Activated T-cell treated with anti-CD3 and anti-CD28 coated beads, Interleukin-2, amount 50 U/mL, for 72 hours (primary cell): ENCODE measurements at places on chromosomes 16 and 17. TPM values are rescaled to one million over a fixed set of nuclear protein-coding genes. Genes with fewer than 3 reads are reported as not detected.

APOBR gene
- 3.2 TPM for total RNA-seq

KRT20 gene
- not detected for total RNA-seq

CCL1 gene
- total RNA-seq: not detected

SCGB1C2 gene
- not detected for total RNA-seq

CHST4 gene
- total RNA-seq: not detected

MRPL38 gene
- 117 TPM for total RNA-seq

NQO1 gene
- total RNA-seq: 10.8 TPM

EPX gene
- not detected for total RNA-seq

TNFRSF13B gene
- not detected for total RNA-seq

- peaks cover 7% of the 10 kb centered on the region for H3K27me3 ChIP-seq
- H3K4me1 ChIP-seq: peaks cover 10% of the 10 kb centered on the region
- H3K27ac ChIP-seq: no peak overlapping the region
- DNase-seq: no peak
Measured at GRCh38 chr16:23368469-23368868, 66.4 kb downstream of the SCNN1B start.

DNA sequence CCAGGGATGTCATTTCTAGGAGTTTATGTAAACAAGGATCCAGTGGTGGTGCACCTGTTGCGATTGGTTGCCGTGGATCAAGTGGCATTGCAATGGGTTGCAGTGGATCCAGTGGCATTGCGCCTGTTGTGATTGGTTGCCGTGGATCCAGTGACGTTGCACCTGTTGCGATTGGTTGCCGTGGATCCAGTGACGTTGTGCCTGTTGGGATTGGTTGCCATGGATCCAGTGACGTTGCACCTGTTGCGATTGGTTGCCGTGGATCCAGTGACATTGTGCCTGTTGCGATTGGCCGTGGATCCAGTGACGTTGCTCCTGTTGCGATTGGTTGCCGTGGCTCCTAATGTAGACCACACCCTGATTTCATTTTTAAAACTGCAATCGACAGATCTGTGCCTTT lies 56.2 kb upstream of the CRISPLD2 start:
- peaks cover 21% of the 10 kb centered on the region for H3K36me3 ChIP-seq
- no peak overlapping the region for H3K4me3 ChIP-seq
- no peak overlapping the region for H3K27ac ChIP-seq
- no peaks in the 10 kb centered on the region for H3K27me3 ChIP-seq
- peaks cover 64% of the 10 kb centered on the region for H3K4me1 ChIP-seq

GRCh38 chr16:1460602-1461138 lies 14.2 kb downstream of the CLCN7 start:
- H3K4me1 ChIP-seq: peaks cover 7% of the 10 kb centered on the region
- no peak overlapping the region for H3K4me3 ChIP-seq
- no peak overlapping the region for H3K27ac ChIP-seq
- no peaks in the 10 kb centered on the region for H3K36me3 ChIP-seq

- DNase-seq: no peak
- H3K4me1 ChIP-seq: peaks cover under 1% of the 10 kb centered on the region
- no peak overlapping the region for H3K4me3 ChIP-seq
- no peak overlapping the region for H3K27ac ChIP-seq
- H3K36me3 ChIP-seq: no peaks in the 10 kb centered on the region
- H3K27me3 ChIP-seq: no peaks in the 10 kb centered on the region
Measured at GRCh38 chr17:56744721-56745120, 89.0 kb downstream of the C17orf67 start.

DNA sequence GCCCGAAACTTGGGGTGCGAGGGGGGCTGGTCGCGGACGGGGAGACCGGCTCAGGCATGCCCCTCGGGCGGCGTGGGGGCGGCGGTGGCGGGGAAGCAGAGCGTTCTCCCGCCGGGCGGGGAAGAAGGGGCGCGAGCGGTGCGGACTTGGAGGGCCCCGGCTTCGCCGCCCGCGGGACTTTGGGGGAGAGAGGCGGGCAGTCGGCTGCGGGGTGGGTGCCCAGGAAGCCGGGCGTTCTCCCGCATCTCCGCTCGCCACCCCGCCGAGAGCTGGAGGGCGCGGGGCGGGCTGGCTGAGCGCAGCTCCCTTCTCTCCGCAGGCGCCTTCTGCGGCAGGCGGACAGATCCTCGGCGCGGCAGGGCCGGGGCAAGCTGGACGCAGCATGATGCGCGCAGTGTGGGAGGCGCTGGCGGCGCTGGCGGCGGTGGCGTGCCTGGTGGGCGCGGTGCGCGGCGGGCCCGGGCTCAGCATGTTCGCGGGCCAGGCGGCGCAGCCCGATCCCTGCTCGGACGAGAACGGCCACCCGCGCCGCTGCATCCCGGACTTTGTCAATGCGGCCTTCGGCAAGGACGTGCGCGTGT lies 772 bp downstream of the NTN1 start:
- H3K4me1 ChIP-seq: peaks cover 6% of the 10 kb centered on the region
- H3K36me3 ChIP-seq: no peaks in the 10 kb centered on the region
- peaks cover 60% of the 10 kb centered on the region for H3K27me3 ChIP-seq

DNA sequence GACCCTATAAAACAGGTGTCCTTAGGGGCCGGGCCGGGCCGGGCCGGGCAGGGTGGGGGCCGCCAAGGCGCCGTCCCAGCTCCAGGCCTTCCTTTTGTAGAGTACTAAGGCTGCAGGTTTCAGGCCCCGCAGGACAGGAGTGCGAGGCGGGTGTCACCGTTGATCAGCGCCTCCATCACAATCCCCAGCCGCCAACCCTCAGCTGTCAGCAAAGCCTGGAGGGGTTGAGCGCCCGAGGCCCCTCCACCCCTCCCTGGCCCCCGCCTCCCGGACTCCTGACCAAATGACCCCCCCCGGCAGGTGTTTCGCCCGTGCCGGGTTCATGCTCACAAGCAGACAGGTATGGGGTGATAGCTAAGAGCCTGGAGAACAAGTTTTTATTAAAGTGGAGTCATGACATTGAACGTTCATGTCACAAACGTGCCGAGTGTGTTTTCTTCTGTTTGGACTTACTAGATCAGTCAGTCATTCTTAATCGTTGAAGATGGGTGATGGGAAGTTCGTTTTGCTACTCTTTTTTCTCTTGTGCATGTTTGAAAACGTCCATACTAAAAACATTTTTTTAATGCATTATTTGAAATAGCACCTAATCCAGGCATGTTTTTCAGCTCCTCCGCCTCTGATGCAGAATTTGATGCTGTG lies 534 bp downstream of the ARL2BP start:
- no peak for DNase-seq
- H3K27me3 ChIP-seq: no peaks in the 10 kb centered on the region
- peak overlapping the region; percentile 98 for H3K4me3 ChIP-seq

- no peak overlapping the region for H3K4me3 ChIP-seq
- H3K27ac ChIP-seq: no peak overlapping the region
- peaks cover under 1% of the 10 kb centered on the region for H3K36me3 ChIP-seq
- DNase-seq: no peak
- H3K27me3 ChIP-seq: peaks cover 3% of the 10 kb centered on the region
Measured at GRCh38 chr16:12587646-12588277, 215.9 kb downstream of the CPPED1 start.

DNA sequence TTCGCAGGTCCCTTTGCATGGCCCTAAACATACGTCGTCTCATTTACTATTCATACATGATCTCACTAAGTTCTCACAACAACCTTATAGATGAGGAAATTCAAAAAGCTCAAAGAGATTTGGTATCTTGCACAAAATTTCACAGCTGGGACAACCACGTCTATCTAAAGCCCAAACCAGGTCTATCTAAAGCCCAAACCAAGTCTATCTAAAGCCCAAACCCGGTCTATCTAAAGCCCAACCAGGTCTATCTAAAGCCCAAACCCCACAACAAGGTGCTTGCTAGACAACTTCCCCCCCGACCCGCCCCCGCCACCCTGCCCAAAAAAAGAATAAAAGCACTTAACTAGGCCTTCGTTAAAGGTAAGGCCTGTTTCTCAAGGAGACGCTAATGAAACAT lies 174.9 kb downstream of the VPS53 start:
- H3K4me3 ChIP-seq: no peak overlapping the region
- no peak for DNase-seq
- peaks cover 15% of the 10 kb centered on the region for H3K4me1 ChIP-seq
- H3K36me3 ChIP-seq: peaks cover 6% of the 10 kb centered on the region

DNA sequence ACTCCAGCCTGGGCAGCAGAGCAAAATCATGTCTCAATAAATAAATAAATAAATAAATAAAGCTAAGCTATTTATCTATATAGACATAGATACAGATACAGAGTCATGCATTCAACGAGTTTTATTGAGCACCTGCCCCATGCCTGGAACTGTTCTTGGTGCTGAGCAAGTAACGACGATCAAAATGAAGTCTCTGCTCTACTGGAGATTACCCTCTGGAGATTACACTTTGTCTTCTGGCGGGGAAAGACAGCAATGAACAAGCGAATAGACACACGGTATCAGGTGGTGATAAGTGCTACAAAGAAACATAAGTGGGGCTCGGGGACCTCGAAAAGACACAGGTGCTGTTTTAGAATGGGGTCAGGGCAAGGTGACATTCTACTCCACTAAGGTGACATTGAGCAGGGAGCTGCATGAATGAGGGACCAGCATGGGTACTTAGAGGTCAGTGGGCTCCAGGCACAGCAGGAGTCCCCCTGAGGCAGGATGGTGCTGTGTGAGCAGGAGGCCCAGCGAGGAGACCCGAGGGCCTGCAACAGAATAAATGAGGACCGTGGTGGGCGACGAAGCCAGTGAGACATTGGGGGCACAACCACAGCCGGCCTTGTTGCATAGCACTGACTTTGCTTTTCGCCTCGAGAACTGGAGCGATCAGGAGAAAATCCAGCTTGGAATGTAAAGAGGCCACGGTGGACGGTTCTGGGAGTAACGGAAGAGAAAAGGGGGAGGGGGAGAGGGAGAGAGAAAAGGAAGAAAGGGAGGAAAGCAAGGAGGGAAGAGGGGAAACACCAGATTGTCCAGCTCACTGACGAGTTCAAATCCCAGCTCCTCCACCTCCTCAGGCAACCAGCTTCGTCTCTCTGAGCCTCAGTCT lies 42.4 kb upstream of the MEAK7 start:
- no peaks in the 10 kb centered on the region for H3K27me3 ChIP-seq
- H3K4me3 ChIP-seq: peak overlapping the region; percentile 94

- no peaks in the 10 kb centered on the region for H3K36me3 ChIP-seq
- no peak for DNase-seq
- H3K4me3 ChIP-seq: no peak overlapping the region
- H3K27ac ChIP-seq: no peak overlapping the region
- peaks cover 33% of the 10 kb centered on the region for H3K27me3 ChIP-seq
- H3K4me1 ChIP-seq: no peaks in the 10 kb centered on the region
Measured at GRCh38 chr16:48810803-48811453, 200.9 kb upstream of the N4BP1 start.

- DNase-seq: no peak
- no peak overlapping the region for H3K4me3 ChIP-seq
- no peak overlapping the region for H3K27ac ChIP-seq
- no peaks in the 10 kb centered on the region for H3K27me3 ChIP-seq
- H3K4me1 ChIP-seq: peaks cover 32% of the 10 kb centered on the region
Measured at GRCh38 chr17:81096741-81097133, 61.8 kb downstream of the BAIAP2 start.

- H3K36me3 ChIP-seq: no peaks in the 10 kb centered on the region
- no peaks in the 10 kb centered on the region for H3K27me3 ChIP-seq
- peaks cover 47% of the 10 kb centered on the region for H3K4me1 ChIP-seq
- no peak for DNase-seq
- peak overlapping the region; percentile 35 for H3K27ac ChIP-seq
Measured at GRCh38 chr17:35161281-35161761, 13.7 kb downstream of the UNC45B start.

GRCh38 chr17:72342061-72342460 lies 221.2 kb downstream of the SOX9 start:
- peaks cover 5% of the 10 kb centered on the region for H3K27me3 ChIP-seq
- no peaks in the 10 kb centered on the region for H3K4me1 ChIP-seq
- H3K36me3 ChIP-seq: no peaks in the 10 kb centered on the region

GRCh38 chr16:49051576-49051975 lies 230.1 kb downstream of the CBLN1 start:
- no peak overlapping the region for H3K4me3 ChIP-seq
- no peaks in the 10 kb centered on the region for H3K36me3 ChIP-seq
- no peak overlapping the region for H3K27ac ChIP-seq
- DNase-seq: no peak

DNA sequence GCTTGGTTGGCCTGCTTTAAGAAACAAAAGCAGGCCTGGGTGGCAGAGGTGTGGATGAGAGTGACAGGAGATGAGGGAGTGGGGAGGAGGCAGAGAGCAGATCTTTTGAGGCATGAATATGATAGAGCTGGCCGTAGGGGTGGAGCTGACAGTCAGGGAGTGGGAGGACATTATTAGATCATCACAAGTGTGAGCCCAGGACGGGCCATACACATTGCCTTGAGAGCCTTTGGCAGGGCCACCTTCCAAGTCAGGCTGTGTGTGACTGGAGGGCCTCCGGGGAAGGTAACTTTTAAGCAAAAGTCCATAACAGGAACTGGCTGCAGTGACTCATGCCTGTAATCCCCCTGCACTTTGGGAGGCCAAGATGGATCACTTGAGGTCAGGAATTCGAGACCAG lies 26.3 kb downstream of the GINS3 start:
- no peaks in the 10 kb centered on the region for H3K4me1 ChIP-seq
- H3K36me3 ChIP-seq: no peaks in the 10 kb centered on the region
- H3K27ac ChIP-seq: no peak overlapping the region
- no peak overlapping the region for H3K4me3 ChIP-seq
- H3K27me3 ChIP-seq: peaks cover 4% of the 10 kb centered on the region

DNA sequence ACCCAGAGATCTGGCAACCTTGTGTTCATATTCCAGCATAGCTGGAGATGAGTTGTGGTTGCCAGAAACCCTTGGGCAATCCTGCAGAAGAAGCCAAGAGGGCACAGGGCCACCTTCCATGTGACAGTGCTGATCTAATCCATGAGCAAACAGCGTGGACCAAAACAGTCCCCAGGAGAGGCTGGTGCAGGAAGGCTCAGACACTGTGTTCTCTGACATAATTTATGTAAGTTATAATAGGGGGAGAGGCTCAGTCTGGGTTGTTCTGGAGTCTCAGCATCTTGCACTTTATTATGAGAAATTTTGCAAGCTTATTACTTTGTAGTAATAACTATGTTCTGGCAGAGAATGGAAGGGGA lies 273.9 kb downstream of the HAPSTR1 start:
- H3K27me3 ChIP-seq: no peaks in the 10 kb centered on the region
- no peak for DNase-seq
- no peaks in the 10 kb centered on the region for H3K4me1 ChIP-seq
- no peak overlapping the region for H3K27ac ChIP-seq

DNA sequence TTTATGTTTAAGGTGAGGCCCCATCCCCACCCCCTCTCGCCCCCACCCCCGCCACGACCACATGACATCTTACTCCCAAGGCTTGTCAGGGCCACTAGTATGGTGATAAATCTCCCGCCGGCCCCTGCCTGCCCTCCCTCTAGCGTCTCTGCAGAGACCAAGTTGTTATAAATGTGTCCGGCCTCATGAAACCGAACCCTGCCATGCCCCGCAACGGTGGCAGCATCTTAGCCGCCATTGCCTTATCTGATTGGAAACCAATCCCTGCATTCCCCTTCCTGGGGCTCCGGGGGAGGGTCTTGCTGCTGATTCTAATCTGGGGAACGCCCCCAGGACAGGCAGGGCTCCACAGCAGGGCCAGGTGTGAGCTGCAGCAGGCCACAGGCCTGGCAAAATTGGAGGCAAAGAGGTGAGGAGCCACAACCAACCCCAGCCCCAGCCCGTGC lies 352.4 kb downstream of the C16orf95 start:
- H3K4me3 ChIP-seq: no peak overlapping the region
- no peaks in the 10 kb centered on the region for H3K4me1 ChIP-seq
- H3K27me3 ChIP-seq: no peaks in the 10 kb centered on the region
- DNase-seq: no peak
- H3K27ac ChIP-seq: no peak overlapping the region
